Activated CD8-positive, alpha-beta T cell treated with anti-CD3 and anti-CD28 coated beads, Interleukin-2, amount 10 ng/mL, durations not matched to agents 7 days and 5 days (primary cell): ENCODE measurements at places on chromosomes 16 and 17.

DNA sequence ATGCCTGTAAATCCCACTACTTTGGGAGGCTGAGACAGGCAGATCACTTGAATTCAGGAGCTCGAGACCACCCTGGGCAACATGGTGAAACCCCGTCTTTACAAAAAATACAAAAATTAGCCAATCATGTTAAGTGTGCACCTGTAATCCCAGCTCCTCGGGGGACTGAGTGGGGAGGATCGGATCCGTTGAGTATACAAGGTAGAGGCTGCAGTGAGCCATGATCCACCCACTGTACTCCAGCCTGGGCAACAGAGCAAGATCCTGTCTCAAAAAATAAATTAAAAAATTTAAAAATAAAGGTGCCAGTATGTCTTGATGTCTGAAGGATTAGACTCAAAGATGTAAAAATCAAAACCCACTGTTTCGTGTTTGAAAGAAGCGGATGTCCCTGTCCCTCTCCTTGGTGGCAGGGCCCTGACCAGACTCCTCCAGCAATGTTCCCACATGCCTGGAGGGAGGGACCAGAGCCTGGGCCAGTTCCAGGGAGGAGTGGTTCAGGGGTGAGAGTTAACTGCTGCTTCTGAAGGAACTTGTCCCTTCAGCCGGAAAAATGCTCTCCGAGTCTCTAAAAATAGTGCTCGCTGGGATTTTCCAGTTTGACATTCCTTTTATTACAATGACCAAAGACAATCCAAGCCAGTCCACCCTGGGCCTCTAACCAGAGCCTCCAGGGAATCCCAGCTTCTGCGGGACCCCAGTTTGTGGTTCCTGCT lies 9.4 kb upstream of the CMTM4 start:
- DNase-seq, result no peak

DNA sequence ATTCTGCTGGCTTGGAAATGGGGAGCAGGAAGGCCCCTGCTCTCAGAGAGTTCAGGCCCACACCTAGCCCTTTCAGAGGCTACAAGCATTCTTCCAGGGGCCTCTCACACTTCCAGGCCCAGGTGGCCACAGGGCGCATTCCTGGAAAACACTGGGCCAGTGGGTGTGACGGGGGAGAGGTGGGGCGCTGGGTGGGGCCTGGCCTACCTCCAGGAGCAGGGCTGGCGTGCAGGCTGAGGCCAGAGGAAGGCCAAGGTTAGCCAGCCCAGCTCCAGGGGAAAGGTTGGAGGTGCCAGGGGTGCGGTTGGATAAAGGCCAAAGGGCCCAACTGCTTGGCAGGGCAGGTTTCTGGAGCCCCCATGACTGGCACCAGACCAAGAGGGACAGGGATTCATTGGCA lies 198.2 kb downstream of the MAF start:
- no peak for DNase-seq

- no peak for DNase-seq
These were observed 218.8 kb downstream of the SNX29 start for GRCh38 chr16:12195296-12195695.

GRCh38 chr17:28970879-28971278 lies 19.6 kb upstream of the PHF12 start:
- no peak for DNase-seq

DNA sequence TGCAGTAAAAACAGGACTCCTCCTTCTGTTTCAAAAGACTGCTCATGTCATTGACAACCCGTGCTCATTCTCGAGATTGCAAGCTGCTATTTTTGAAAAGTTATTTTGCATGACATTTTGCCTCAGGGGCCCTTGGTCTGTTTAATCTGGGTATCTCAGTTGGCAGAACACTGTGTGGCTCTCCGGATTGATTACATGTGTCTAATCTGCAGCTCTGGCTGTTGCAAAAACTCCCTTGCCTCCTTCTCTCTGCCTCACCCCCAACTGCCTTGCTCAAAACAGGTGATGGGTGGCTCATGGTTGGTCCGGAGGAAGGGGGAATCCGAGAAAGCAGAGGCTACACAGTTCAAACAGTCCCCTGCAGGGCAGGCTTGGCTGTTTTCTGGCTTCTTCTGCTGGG lies 25.3 kb downstream of the GINS3 start:
- no peak for DNase-seq
